C1 segment of cervical spinal cord (tissue), 14 donors: ENCODE measurements at places on chromosomes 7 and 10.

- DNase-seq: no peak
Measured at GRCh38 chr7:94237417-94237816, 157.3 kb upstream of the COL1A2 start.

- DNase-seq: no peak
Measured at GRCh38 chr10:8306685-8307364, 252.3 kb downstream of the GATA3 start.

GRCh38 chr10:92810934-92811532, 37.3 kb upstream of the EXOC6 start:
- DNase-seq: no peak

DNA sequence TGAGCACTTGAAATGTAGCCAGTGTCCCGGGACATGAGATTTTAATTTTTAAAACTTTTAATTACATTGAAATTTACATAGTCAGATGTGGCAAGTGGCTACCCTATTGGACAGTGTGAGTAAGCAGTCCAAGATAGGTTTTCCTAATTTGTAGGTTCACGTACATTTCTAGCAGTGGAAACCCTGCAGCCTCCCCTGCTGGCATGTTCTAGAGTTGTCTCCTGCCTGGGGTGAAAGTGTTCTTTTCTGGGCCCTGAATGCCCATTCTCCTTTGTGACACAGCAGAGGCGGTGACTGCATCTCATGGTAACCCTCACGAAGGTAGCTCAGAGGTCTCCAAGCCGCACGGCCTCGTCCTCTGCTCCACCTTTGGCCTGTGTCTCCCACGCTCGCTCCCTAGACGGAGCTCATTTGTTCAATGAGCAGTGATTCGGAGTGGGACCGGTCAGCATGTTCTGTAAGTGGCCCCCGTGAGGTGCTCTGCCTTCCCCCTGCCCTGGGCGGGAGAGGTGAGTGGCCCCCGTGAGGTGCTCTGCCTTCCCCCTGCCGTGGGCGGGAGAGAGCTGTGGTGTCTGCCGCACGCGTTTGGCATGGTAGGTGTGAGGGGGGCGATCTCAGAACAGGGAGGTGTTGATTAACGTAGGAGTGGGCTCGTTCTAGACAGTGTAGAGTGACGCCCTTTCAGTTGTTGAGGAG, 18.0 kb downstream of the WDR37 start:
- no peak for DNase-seq

DNA sequence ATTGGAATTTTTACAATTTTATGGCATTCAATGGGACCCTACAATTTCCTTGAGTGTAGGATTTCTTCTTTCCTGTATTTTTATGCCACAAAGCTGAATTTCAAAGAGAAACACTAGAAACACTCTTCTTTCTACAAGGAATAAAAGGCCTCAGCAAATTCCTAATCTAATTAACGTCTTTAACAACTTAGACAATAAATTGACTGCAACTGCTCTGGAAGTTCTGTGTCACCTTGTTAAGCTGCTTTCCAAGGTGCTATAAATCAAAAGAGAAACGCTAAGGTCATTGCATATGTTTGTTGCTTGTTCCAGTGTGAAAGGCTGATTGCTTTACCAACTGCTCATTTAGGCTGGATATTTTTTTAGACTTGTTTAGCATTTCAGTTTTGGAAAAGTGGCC, 182.2 kb downstream of the POLR1F start:
- DNase-seq: no peak
